ENCODE measurements at places on chromosomes 4 and X. TPM values are rescaled to one million over a fixed set of nuclear protein-coding genes. Genes with fewer than 3 reads are reported as not detected.

DNA sequence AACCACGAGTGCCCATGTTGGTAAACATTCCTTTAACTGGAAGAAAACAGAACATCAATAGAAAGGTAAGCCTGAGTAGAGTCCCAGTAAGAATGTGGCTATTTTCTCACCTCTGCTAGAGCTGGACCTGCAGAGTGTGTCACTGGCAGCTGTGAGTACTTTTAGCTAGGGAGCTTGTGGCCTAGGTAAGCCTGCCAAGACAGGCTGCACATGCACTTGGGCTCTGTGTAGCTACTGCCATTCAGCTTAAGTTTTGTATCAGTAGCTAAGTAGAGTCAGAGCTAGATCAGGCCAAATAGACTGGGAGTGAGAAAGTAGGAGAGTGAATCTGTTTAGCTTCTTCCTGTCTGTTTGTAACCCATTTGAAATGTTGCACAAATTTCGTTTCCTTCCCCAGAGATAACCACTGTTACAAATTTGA lies 35.3 kb downstream of the RBPJ start:
- no peak for DNase-seq

DNA sequence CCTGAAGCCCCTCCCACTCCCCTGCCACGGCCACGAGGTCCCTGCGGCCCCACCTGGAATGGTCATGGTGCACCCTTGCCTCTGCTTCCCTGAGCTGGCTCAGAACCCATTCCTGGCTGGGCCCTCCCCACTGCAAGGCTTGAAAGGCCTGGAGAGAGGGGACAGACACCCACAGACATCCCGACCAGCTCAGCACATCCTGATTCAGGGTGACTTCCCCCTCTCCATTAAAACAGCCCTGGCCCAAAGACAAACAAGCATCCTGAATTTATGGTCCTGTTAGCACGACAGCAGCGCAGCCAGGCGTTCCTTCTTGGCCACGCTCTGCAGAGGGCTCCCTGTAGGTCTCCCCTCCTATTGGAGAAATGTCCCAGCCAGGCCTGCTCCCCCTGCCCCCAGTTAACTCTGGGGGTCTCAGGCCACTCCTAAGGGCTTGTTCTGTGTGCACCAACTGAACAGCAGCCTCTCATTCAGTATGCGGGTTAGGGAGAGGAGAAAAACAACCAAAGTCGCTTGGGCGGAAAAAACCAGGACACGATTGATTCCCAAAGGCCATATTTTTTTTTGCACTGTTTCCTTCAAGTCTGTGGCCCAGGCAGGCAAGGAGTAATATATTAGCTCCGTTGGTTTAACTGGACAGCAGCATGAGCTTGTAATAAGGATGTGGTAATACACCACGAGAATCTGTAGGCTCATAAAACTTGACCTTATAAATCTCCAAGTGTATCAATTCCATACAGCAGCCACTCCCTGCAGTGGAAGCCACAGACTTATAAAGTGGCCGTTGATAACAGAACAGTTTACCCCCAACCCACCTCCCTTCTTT lies 106.7 kb upstream of the MSX1 start:
- DNase-seq: no peak

DNA sequence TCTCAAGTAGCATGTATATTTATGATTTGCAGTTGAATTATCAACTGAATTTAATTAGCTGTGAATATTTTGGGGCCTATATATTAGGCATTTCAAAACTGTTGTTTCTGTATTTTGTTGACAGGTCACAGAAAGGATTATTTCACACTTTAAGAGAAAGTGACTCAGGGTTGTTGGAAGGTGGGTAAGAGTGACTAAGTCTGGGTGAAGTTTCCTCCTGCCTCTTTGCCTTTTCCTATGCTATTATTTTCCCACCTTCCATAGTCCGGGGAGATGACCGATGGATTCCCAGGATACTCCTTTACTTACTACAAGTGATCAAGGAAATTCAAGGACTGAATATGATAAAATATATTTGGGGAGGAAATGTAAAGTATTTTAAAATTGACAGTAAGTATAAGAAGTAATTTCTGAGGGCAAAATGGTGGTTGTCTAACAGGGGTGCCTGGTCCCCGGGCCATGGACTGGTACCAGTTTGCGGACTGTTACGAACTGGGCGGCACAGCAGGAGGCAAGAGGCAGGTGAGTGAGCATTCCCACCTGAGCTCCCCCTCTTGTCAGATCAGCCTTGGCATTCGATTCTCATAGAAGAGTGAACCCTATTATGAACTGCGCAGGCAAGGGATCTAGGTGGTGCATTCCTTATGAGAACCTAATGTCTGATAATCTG lies 175.5 kb upstream of the GPRIN3 start:
- no peak for DNase-seq

- DNase-seq: no peak
Measured at GRCh38 chrX:8679550-8679949, 52.4 kb downstream of the ANOS1 start.

Gene ERVMER34-1
- total RNA-seq: not detected
